GOT3 (cell line): ENCODE measurements at places on chromosomes 6 and 20.
A peak's percentile ranks its signal among the peaks of the same experiment; 100 is the strongest.

GRCh38 chr20:14142171-14142570 is 146.9 kb downstream of the MACROD2 start:
- no peak for DNase-seq

DNA sequence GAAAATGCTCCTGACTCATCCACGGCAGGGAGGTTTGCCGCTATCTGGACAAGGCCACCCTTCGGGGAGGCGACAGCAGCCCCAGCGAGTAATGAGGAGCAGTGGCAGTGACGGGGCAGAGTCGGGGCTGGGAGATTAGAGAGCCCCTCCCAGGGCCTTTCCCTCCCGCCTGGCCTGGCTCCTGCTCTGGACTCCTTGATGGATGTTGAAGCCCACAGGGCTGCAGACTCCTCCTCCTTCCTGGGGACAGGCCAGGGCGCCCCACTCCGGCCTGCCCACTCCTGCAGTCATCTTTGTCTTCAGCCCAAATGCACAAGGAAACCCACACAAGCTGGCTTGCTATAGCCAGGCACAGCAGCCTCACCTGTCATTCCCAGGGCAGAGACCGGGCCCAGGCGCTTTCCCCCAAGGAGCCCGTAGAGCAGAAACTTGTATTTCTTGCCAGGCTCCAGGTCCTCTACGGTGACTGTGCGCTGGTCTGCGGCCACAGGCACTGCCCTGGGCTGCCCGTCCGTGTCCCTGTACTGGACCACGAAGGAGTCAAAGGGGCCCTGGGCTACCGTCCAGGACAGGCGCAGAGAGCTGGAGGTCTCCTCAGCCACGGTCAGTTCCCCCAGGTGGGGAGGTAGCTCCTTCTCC is 7.7 kb downstream of the CYP21A2 start:
- no peak for DNase-seq

DNA sequence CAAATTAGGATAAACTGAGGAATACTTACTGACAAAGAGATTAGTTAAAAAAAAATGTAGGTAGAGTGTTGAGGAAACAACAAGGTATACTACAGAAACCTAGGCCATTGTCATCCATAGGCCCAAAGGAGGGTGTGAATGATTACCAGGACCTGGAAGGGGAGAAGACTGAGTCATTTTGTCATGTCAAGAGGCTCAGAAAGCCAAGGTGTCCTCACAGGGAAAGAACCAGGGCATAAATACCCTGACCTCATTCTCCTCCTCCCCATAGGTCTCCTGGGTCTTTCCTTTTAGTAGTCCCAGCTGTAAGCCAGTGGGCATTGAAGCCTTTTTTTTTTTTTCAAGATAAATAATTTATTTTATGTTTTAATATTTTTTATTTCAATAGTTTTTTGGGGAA is 582.1 kb upstream of the JAG1 start:
- DNase-seq: no peak

DNA sequence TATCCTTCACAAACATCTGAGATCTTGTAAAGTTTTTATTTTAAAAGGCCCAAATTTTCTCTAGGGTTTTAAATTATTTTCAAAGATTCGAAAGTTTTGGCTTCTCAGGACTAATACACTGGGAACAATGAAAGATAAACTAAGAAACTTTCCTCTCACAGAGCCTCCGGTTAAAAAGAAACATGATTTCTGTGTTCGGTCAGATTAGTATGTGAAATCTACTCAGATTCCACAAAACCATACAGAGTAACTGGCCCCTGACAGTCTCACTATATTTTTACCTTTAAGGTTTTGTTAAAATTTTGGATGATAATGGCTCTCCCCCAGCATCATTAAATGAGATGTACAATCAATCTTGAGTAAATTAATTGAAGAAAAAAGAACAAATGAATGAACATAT is 471.0 kb downstream of the COL12A1 start:
- no peak for DNase-seq

DNA sequence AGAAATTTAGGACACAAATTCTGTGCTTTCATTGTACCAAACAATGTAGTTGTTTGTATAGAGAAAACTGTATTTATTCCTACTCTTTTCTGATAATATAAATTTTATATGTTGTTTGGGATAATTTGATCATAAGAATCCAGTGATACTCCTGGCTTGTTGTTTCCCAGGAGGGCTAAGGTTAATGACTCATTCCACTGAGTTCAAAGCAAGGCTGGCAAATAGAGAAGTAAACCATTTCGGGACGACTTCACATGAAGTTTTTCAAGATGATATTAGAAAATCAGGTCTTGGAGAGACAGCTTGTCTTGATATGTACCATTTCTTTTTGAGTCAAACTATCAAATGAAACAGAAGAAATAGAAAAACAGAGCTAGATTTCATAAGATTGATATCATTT is 326.1 kb upstream of the CNR1 start:
- no peak for DNase-seq

- DNase-seq: no peak
Observed at GRCh38 chr6:135936606-135937005, 85.1 kb downstream of the PDE7B start.

DNA sequence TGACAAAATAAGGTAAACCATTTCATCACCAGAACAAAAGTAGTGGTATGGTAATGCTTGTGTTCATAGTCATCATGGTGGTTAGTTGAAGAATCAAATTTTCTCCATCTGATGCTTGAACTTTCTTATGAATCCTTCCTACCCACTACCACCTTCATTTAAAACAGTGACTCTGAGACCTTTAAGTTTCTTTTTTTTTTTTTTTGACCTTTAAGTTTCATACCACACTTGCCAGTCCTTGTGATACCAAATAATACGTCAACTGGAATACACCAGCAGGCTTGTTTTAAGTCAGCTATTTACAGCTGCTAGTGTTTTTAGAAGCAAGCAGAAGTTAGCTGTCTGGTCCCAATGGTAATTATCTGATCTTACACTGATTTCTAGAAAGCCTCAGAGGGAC is 413.4 kb upstream of the SOX4 start:
- no peak for DNase-seq

DNA sequence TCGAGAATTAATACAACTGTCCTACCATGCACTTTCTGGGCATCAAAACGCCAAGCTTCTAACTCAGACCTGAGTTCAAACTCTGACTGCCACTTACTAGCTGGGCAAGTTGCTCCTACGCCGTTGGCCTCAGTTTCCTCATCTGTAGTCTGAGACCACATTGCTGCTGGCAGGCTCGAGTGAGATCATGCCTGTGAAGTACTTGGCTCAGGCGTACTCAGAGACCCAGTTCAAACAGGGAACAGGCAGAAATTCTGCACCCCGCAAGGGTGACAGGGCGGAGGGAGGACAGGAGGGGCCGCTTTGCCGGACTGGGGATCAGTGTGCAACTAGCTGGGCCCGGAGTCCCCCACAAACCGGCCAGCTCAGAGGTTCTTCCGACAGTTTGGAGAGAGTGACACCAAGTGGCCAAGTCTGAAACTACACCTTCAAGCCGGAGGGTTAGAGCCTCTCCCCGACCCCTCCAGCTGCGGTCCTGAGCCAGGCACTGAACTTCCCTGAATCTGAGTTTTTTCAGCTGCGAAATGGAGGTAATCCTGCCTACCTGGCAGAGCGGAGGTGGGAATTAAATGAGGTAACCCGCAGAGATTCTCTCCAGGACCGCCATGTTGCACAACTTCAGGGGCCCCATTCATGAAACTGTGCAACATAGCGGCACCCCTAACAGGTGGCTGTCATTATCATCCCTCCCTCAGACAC is 46.0 kb upstream of the PTPN1 start:
- peak; percentile 25 for DNase-seq

- DNase-seq: no peak
Observed at GRCh38 chr6:96016334-96017069, 728 bp downstream of the FUT9 start.

- no peak for DNase-seq
Observed at GRCh38 chr20:46983466-46983865, 88.8 kb downstream of the EYA2 start.

GRCh38 chr20:51311636-51312479 is 230.7 kb downstream of the NFATC2 start:
- no peak for DNase-seq

- DNase-seq: no peak
Observed at GRCh38 chr20:32112841-32113240, 3.3 kb downstream of the TM9SF4 start.

DNA sequence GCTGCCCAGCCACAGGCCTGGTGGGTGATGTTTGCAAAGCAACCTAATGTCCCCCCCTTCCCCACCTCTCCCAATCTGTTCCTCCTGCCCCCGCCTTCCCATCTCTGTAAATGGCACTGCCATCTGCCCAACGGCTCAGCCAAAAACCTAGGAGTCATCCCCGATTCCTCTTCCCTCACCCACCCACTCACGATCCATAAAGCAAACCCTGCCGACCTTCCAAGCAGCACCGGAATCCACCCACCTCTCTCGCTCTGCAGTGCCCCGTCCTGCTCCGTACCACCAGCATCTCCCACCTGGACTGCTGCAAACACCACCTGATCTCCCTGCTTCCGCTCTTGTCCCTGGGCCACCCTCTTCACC is 37.6 kb downstream of the SULF2 start:
- DNase-seq: no peak

GRCh38 chr6:124303971-124304370 is 500.3 kb downstream of the NKAIN2 start:
- DNase-seq: no peak

DNA sequence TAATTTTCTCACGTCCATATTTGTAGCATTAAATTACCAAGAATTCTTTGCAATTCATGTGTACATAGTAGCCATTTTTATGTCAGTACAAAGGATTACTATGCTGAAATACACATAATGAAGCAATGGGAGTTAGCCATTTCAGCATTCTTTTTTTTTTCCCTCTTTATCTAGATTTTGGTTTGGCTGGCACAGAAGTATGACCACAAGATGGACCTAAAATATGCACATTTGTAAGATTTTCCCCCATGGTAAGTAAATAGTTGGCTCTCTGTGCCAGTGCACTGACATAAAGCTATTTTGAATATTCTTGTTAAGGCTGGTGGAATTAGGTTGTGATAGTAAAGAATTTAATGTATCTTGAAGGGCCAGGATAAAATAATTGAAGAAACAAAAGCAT is 486.1 kb upstream of the BTBD3 start:
- DNase-seq: no peak

DNA sequence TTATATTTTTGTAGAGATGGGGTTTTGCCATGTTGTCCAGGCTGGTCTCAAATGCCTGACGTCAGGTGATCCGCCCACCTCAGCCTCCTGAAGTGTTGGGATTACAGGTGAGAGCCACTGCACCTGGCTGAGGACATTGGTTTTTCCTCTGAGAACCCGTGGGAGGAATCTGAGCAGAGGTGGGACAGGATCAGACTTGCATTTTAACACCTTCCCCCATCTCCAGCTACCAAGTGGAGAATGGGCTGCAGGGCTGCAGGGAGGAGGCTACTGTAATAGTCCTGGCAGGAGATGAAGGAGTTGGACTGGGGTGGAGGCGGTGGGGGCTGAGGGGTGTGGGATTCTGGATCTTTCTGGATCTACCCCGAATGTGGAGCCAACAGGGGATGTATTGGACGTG is 24.5 kb downstream of the FAM110A start:
- DNase-seq: no peak

GRCh38 chr6:30555816-30556065 is 548 bp downstream of the GNL1 start:
- no peak for DNase-seq

DNA sequence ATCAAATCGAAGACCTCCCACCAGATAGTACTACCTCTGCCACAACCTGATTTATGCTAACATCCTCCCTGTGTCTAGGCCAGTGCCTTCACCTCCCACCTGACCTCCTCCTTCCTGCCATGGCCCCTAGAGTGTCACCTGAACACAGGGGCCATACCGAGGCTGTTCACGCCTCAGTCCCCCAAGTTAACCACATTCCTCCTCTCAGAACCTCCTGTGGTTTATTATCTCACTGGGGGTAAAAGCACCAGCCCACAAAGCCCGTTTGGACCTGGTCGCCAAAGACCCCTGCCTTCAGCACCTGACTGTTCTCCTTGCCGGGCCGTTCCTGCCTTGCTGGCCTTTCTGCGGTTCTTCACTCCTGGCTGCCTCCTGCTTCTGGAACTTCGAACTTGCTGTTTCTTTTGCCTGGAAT is 13.7 kb downstream of the MAS1 start:
- DNase-seq: no peak

DNA sequence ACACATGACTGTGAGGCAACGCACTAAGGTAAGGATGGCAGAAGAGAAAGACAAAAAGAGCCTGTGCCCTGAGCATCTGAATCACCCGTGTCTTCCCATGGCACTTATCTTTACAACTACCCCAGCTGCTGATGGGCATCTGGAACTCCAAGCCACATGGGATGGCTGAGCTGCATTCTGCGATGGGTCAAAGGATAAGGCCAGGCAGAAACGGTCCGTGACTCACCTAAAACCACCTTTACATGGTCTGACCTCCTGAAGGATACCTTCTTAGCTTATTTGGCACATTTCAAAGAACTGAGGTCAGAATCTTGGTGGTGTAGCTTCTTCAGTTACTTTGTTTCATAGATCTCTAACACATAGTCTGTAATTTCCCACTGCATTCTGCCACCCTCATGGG is 99.7 kb downstream of the DNAH8 start:
- no peak for DNase-seq

DNA sequence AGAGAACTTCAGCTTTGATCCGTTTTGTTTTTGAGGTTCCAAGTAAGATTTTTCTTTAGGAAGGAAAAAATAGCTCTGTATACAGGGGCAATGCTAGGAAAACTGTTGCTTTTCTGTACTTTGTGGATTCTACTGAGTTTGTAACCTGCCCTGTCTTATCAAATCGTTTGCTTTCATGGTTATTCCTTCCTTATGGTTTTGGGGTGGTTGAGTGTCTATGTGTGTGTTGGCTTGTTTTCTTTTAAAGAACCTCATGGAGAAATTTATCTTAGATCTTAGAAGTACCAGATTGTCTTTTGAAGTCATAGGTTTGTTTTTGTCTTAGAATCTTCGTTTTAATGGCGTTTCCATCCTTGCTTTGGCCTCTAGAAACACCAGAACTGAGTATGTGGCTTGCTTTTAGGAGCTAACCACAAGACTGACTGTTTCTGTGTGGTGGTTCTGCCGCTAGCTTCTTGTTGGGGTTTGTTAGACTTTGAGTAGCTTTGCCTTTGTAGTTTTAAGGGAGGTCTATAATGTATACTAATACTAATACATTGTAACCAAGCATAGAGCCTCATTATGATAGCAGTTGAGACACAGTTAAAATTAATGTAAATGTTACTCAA is 86.8 kb downstream of the RPP40 start:
- DNase-seq: no peak

- no peak for DNase-seq
Observed at GRCh38 chr6:105624021-105624420, 221.1 kb upstream of the PREP start.

- no peak for DNase-seq
Observed at GRCh38 chr6:83193747-83194566, 800 bp downstream of the RWDD2A start.

DNA sequence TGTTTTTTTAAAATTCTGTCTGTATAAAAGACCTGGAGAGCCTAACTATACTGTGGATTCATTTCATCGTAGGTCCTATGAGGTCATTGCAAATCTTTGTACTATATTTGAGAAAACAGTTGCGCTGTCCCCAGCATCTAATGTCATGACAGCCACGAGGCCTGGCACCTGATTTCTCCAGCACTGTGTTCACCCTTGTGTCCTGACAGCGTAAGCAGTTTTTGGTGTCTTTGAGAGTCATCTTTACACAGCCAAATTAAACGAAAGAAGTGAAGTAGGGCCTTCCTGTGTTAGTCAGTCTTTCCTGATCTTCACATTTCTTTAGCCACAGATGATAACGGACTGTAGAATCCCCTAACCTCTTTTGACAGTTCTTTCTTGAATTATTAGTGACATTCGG is 70.6 kb upstream of the PHACTR2 start:
- DNase-seq: no peak
